Chondrocyte (in vitro differentiated cells): ENCODE measurements at places on chromosomes 7 and 10.

GRCh38 chr10:76245951-76246495 is 814.6 kb downstream of the LRMDA start:
- no peak for DNase-seq

DNA sequence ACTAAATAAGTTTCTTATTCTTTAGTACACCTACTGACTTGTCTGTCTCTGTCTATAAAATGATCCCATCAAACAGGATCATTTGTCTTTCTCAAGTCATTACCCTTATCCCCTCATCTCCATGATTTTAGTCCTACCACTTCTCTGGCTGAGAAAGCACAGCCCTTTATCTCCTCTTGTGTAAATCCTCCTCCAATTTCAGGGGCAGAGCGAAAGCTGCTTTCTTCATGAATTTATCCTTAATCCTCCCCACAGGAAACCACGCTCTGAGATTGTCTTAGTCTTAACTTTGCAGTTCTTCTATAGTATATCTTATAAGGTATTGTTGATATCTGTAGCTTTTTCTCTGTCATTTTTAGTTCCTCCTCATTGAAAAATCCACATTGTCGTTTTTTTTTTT is 239.7 kb upstream of the PLXDC2 start:
- no peak for DNase-seq

GRCh38 chr10:85597006-85597405 is 769.6 kb downstream of the GRID1 start:
- no peak for DNase-seq

- DNase-seq = no peak
These were observed 13.6 kb downstream of the PNLIPRP2 start for GRCh38 chr10:116634126-116634975.

- no peak for DNase-seq
These were observed 15.2 kb upstream of the FZD1 start for GRCh38 chr7:91248996-91249395.

DNA sequence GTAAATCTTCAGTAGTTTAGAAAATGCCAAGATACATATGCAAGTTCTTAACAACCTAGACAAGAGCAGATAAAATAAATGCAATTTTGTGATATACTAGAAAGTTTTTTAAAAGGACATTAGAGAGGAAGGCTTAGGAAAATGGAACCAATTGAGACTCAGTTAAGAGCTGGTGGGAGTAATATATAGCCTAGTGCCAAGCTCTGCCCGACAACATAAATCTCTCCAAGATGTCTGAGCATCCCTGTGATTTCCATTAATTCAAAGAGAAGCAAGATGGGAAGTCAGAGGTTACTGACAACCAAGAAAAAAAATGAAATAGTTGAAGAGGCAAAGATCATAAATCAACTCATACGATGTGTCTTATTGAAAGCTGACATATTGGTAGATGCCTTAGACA is 74.5 kb downstream of the DGKB start:
- no peak for DNase-seq

DNA sequence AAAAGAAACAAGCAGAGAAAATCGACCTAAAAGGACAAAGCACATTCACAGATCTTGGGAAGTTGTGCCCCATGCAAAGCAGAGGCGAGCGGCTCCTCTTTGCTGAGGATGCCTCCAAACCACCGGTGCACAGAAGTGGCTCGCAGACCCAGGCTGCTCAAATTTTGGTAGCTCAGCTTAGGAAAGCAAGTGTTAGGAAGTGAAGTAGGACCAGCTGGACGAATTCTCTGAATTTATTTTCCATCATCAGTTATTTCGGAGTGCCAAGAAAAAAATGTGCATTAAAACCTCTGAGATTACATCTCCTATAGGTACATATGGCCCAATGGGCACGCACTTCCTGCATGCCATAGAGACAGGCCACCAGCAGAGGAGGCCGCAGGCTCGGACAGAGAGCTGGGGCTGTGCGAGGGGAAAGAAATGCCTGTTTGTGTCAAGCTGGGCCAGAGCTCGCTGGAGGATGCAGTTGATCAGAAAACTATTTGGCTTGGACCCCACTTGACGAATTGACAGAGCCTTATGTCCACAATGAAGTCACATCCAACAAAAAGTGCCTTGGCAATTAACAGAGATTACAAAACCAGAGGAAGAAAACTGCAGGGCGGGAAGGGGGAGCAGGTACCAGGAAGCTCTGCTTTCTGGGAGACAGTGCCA is 122.3 kb upstream of the LYZL2 start:
- no peak for DNase-seq

- no peak for DNase-seq
These were observed 2.0 kb downstream of the GFRA1 start for GRCh38 chr10:116270771-116271592.

GRCh38 chr10:80160361-80161320 is 28.1 kb downstream of the PLAC9 start:
- DNase-seq = peak; percentile 71

GRCh38 chr7:70360557-70360956 is 762.3 kb downstream of the AUTS2 start:
- no peak for DNase-seq

DNA sequence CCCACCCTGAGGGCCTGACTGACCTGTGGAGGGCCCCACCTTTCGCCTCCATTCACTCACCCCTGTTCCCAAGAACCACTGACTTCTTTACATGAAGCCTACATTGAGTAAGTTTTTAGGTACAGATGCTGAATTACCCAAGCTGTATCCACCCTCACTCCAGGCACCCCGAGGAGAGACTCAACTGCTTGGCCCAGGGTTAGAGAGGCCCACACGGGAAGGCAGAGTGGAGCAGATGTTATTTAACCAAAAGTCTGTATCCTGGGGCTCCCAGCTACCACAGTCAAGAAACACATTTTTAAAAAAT is 213.1 kb upstream of the FRMD4A start:
- DNase-seq = no peak

DNA sequence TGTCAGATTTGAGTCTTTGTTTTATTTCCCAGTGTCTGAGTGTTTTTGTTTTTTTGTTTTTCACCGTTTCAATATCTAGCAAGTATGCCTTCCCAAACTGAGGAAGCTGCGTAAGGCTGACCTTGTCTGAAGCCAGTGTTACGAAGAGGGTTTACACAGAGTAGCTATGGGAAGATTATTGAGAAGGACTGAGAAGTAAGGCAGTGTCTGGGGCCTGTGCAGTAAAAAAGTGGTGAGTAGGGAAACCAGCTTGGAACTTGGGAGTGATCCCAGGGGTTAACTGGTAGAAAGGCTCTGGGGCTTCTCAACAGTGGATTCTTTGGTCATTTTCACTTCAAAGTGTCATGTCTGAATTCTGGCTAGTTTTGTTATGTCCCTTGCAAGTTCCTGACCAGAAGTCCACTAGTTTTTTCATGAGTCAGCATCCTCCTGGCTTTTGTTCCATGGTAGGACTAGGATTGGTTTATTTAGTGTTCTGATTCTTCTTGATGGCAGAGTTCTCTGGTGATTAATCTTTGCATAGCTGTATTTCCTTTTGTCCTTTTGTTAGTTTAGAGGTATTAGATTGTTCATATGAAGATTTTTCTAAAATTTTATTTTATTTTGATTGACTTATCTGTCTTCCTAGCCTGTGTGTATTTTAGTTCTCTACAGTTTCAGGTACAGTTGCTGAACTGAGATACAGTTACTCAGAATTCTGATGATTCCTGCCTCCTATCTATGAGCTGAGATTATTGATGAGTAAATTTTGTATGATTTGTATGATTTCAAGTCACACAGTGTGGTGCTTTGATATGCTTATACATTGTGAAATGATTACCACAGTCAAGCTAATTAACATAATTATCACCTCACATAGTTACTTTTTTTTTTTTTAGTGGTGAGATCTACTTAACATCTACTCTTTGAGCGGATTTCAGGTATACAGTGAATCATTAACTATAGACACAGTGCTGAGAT is 19.0 kb downstream of the GARS1 start:
- DNase-seq = no peak

DNA sequence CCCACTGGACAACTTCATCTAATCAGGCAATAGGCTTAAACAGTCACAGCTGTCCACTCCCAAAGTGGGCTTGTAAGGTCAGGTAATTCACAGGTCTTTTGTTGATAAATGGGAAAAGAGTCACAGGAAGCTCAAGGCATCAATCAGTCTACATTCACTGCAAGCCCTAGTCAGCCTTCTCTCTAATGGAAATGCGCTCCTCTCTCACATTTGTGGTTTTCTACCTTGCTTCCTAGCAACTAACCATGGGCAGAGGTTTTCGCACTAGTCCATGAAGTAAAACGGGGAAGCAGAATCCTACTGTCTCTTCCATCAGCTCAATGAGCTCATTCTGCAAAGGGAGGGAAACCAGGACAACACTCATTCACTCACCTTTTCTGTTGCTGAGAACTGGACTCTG is 53.5 kb upstream of the APBB1IP start:
- DNase-seq = no peak

DNA sequence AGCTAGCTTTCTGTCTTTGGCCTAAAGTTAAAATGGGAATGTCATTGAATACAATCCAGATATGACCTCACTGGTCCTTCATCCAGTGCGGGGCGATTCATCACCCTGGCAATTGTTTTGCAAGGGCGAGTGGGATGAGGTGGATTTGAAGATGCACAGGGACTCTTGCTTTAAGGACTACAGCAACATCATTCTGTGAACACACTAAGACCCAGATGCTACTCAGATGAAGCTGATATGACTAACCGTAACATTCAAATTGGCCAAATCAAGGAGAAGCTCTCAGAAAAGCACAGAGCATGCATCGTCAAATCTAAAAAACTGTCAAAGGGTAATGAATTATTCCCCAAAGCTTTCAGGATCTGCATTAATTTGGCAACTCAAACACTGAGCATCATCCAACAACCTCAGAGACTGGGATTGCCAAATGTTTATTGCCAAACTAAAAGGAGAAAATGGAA is 12.8 kb downstream of the CPA1 start:
- no peak for DNase-seq

DNA sequence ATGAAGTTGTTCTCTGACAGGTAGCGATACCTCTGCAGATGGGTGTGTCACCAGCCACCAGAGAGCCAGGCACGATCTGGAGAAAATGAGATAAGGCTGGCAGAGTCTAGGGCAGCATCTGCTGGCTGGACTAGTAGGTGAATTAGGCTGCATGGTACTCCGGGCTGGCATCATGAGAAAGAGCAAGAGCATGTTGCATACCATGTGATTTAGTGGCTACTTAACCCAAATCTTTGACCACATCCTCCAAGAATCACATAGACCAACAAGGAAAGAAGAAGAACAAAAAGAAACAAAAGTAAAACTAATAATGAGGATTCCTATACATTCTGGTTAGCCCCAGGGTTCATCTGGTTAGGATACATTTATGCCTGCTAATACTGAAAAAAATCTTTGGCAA is 23.4 kb upstream of the FAM170B start:
- DNase-seq = no peak

GRCh38 chr10:49441488-49442476 is 45.9 kb upstream of the DRGX start:
- no peak for DNase-seq

- no peak for DNase-seq
These were observed 31.2 kb downstream of the COL26A1 start for GRCh38 chr7:101393865-101394264.

GRCh38 chr7:29196191-29196590 is 1.6 kb downstream of the CHN2 start:
- DNase-seq = no peak

DNA sequence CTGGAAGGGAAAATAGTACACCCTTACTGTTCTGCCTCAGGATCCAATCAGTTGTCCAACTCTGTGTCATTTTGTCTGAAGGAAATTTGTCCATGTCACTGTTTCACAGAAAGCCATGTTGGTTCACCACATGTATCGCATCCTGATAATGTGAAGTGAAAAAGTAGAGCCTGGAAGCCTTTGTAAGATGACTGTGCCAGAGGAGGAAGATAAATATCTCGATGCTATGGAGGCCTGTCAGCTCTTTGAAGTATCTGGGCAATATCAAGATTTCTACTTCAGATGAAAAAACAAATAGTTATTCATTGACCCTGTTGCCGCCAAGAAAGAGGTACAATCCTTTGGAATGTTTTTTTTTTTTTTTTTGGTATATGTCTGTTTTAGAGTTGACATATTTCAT is 270.5 kb downstream of the PHF14 start:
- DNase-seq = no peak

GRCh38 chr7:151003572-151003971 is 12.8 kb downstream of the NOS3 start:
- DNase-seq = no peak

DNA sequence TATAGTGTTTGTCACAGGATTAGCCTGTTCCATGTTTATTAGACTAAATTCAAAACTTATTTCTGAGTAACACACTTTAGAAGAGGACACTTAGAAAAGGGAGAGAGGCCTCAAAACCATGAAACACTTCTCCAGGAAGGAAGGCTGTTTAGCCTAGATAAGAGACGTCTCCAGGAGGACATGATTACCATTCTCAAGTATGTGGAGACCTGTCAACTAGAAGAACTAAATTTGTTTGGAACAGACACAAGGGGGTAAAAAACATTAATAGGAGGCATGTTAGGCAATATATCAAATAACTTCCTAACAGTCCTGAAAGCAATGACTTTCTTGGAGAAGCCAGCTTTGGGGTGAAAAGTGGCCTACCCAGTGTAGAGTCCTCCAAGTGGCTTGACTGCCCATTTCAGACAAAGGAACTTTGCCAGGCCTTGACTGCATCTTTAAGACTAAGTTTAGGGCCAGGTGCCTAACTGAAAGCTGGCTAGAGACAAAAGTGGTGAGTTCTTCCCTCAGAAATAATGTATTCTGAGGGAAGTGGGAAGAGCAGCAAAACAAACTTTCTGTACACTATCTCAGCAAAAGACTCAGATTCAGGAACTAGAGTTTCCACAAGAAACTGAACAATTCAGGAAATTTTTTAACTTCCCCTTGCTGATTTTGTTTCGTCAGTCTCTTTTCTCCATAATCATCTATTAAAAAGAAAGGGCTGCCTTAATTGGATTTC is 11.8 kb downstream of the NCOA4 start:
- no peak for DNase-seq

GRCh38 chr7:42137941-42138340 is 99.1 kb downstream of the GLI3 start:
- no peak for DNase-seq

DNA sequence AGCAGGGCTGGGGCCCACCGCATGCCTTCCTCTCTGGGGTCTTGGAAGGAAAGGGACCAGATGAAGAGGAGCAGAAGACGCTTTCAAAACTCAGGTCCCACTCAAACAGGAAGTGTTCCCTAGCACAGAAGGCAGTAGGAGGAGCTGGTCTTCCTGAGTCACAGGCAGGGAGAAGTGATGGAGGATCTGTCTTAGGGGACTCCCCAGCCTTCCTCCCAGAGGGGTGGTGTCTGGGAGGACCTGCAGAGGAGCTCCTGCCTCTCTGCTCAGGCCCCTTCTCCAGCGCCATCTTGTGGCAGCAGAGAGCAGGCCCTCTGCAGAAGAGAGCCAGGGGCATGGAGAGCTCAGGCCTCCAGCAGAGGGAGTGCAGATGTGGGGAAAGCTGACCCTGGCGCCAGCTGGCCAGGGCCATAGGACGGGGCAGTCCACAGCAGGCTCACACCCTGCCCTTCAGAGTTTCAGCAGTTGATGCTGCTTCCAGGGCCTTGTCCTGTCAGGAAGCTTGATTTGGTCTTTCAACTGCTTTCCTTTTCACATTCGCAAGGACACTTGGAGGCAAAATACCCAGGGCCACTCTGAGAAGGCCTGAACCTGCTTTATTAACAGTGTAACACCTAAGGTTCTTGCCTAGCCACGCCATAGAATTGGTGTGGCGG is 62.2 kb upstream of the TARP start:
- DNase-seq = no peak
